Ureter (tissue), 1 donor: ENCODE measurements at places on chromosomes 16 and 17. TPM values are rescaled to one million over a fixed set of nuclear protein-coding genes. Genes with fewer than 3 reads are reported as not detected.

The ZSCAN10 gene
- not detected for total RNA-seq

The GUCY2D gene
- 0.81 TPM for total RNA-seq

The SLFN5 gene
- 69.9 TPM for total RNA-seq

The HSPB9 gene
- not detected for total RNA-seq

The GABARAP gene
- 453 TPM for total RNA-seq

The GRB7 gene
- 37.4 TPM for total RNA-seq

The CETP gene
- total RNA-seq: 0.42 TPM

The KRTAP1-1 gene
- not detected for total RNA-seq

The ADAP2 gene
- total RNA-seq: 8.5 TPM

The IRF8 gene
- total RNA-seq: 9.5 TPM

The ATXN1L gene
- total RNA-seq: 28.5 TPM

The OR2C1 gene
- not detected for total RNA-seq

The SRSF1 gene
- 205 TPM for total RNA-seq

The RPS6KB1 gene
- 46.8 TPM for total RNA-seq

The B4GALNT2 gene
- total RNA-seq: 0.05 TPM

The DPEP1 gene
- total RNA-seq: 0.75 TPM

The PRAC2 gene
- total RNA-seq: not detected

The HS3ST4 gene
- not detected for total RNA-seq

The SLFN12L gene
- 5.6 TPM for total RNA-seq

The KCTD19 gene
- not detected for total RNA-seq

The GP1BA gene
- not detected for total RNA-seq

The TVP23A gene
- total RNA-seq: 3.3 TPM

The ELMO3 gene
- 23.5 TPM for total RNA-seq

The TEKT3 gene
- 0.86 TPM for total RNA-seq

The SLFN13 gene
- 7.9 TPM for total RNA-seq

The HOXB1 gene
- 0.31 TPM for total RNA-seq

The HSF4 gene
- 52.0 TPM for total RNA-seq

The CCL2 gene
- 31.7 TPM for total RNA-seq

The PYDC1 gene
- not detected for total RNA-seq

The OTOP3 gene
- total RNA-seq: not detected

The WSCD1 gene
- total RNA-seq: 3.6 TPM

The PIPOX gene
- 2.8 TPM for total RNA-seq

The APOH gene
- total RNA-seq: 0.89 TPM

The KRTAP1-5 gene
- not detected for total RNA-seq

The RAD51C gene
- total RNA-seq: 16.3 TPM

The CBFA2T3 gene
- 11.2 TPM for total RNA-seq

The CRHR1 gene
- not detected for total RNA-seq

The BCAR1 gene
- total RNA-seq: 81.8 TPM

The SLC16A6 gene
- total RNA-seq: 3.0 TPM

The HID1 gene
- 78.1 TPM for total RNA-seq

The FAM20A gene
- total RNA-seq: 13.8 TPM

The ATP6V0C gene
- 170 TPM for total RNA-seq

The MAPT gene
- total RNA-seq: 6.1 TPM

The KRTAP1-3 gene
- total RNA-seq: not detected

The USP31 gene
- 58.2 TPM for total RNA-seq

The GLIS2 gene
- total RNA-seq: 11.7 TPM
